CD8-positive, alpha-beta memory T cell (primary cell): ENCODE measurements at places on chromosomes 2 and 18. TPM values are rescaled to one million over a fixed set of nuclear protein-coding genes. Genes with fewer than 3 reads are reported as not detected.

Gene PSMA8
- total RNA-seq: 1.4 TPM

Gene HOXD1
- not detected for total RNA-seq

DNA sequence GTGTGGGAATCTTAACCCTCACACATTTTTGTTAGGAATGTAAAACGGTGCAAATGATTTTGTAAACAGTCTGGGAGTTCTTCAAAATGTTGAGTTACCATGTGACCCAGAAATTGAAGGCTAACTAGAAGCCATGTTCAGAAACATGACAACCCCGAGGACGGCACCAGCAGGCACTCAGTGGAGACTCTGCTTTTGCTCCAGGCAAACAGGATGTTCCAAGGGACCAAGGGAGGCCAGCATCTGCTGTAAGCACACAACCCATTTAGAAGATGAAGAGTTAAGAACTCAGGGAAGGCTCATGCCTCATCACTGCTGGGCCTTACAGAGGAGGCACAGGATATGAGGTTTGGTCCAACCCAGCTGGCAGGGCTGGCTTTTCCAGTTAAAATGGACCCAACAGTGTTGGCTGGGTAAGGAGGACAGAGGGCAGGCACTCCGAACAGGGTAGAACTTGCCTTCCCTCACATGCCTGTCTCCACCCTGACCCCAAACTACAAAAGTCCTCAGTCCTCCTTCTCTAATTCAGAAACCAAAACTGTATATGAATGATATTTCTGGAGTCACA lies 23.6 kb downstream of the PARD6G start:
- no peaks in the 10 kb centered on the region for H3K27me3 ChIP-seq
- DNase-seq: no peak
- no peak overlapping the region for H3K4me3 ChIP-seq

Gene KYNU
- total RNA-seq: not detected

Gene PLB1
- 0.39 TPM for total RNA-seq

Gene ABCG5
- total RNA-seq: not detected

GRCh38 chr2:177545143-177545542 lies 152.6 kb downstream of the AGPS start:
- H3K4me3 ChIP-seq: no peak overlapping the region
- H3K27ac ChIP-seq: no peak overlapping the region
- no peak for DNase-seq

GRCh38 chr2:237652854-237653253 lies 25.5 kb downstream of the LRRFIP1 start:
- no peak overlapping the region for H3K27ac ChIP-seq
- DNase-seq: no peak
- H3K27me3 ChIP-seq: peaks cover 9% of the 10 kb centered on the region
- no peak overlapping the region for H3K4me3 ChIP-seq

DNA sequence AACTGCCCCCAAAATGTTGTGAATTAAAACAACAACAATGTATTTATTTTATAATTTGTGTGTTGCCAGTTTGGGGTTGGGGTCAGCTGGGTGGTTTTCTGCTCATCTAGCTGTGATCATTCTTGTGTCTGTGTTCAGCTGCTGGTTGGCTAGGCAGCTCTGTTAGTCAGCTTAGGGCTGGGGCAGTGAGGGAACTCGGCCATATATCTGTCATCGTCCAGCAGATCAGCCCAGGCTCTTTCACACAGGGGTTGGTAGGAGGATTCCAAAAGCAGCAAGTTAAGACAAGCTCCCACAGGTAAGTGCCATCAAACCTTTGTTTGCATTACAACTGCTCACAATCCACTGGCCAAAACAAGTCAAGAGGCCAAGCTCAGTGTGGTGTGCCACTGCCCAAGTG lies 121.5 kb downstream of the LPIN1 start:
- peaks cover 7% of the 10 kb centered on the region for H3K4me1 ChIP-seq
- no peak overlapping the region for H3K4me3 ChIP-seq
- H3K27ac ChIP-seq: no peak overlapping the region
- H3K36me3 ChIP-seq: no peaks in the 10 kb centered on the region

Gene PTH2R
- not detected for total RNA-seq

GRCh38 chr18:31510319-31510718 lies 12.3 kb downstream of the DSG2 start:
- H3K27ac ChIP-seq: no peak overlapping the region
- DNase-seq: no peak
- no peaks in the 10 kb centered on the region for H3K4me1 ChIP-seq
- no peak overlapping the region for H3K4me3 ChIP-seq
- no peaks in the 10 kb centered on the region for H3K27me3 ChIP-seq
- H3K36me3 ChIP-seq: no peaks in the 10 kb centered on the region

DNA sequence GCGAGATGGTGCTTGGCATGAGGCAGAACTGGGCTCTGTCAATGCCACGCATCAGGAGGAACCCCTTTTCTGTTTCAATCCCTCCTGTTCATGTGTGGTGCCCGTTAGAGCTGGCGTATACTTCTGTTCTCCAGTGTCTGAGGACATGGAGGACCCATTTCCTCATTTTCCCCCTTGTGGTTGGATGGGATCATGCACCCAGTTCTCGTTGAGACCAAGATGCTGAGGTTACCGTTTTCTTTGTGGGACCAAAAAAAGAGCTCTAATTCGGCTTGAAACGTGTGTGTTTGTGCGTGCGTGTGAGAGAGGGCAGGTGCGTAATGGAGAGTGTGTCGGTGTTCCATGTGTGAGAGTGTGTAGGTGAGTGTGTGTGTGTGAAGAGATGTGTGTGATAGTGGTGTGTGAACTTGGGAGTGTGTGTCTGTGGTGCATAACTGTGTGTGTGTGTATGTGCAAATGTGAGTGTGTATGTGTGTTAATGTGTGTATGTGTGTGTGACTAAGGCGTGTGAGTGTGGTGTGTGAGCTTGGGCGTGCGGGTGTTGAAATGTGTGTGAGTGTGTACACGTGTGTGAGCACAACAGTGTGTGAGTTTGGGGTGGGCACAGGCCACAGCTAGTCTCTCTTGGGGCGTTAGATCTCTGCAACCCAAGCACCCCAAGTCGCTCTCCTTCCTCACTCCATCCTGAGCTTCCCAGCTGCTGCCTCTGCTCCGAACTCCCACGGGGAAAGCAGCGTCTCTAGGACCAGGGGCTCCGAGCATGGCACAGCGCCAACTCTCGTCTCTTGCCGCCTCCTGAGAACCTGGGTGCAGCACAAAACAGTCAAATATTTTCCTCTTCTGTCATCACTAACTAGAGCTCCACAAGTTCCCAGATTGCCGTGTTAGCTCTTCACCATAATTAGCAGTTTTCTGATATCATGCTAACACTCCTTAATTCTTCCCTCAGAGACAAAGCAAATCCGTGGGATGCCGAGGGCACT lies 75.8 kb downstream of the LONRF2 start:
- H3K27ac ChIP-seq: no peak overlapping the region
- H3K4me3 ChIP-seq: no peak overlapping the region
- H3K36me3 ChIP-seq: no peaks in the 10 kb centered on the region
- H3K4me1 ChIP-seq: no peaks in the 10 kb centered on the region

Gene GKN2
- total RNA-seq: not detected

DNA sequence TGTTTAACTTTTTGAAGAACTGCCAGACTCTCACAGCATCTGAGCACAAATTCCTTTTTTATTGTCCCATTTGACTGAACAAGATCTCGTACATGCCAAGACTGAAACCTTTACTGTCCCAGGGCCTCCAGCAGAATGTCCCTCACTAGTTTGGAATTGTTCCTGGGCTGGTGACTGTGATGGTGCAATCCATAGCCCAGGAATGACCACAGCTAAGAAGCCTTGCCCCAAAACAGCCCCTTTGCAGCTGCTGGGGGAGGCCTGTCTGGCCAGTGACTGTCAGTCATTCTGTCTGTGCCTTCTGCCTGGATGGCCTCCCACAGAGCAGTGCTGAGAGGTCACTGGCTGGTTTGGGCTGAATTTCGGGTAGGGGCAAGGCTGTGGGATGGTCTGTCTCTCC lies 184.5 kb upstream of the MSH6 start:
- H3K4me1 ChIP-seq: no peaks in the 10 kb centered on the region
- H3K27ac ChIP-seq: no peak overlapping the region
- DNase-seq: no peak
- H3K36me3 ChIP-seq: no peaks in the 10 kb centered on the region
- no peaks in the 10 kb centered on the region for H3K27me3 ChIP-seq

Gene LYG2
- not detected for total RNA-seq

Gene APLF
- 4.0 TPM for total RNA-seq

Gene LYPD6B
- total RNA-seq: not detected

DNA sequence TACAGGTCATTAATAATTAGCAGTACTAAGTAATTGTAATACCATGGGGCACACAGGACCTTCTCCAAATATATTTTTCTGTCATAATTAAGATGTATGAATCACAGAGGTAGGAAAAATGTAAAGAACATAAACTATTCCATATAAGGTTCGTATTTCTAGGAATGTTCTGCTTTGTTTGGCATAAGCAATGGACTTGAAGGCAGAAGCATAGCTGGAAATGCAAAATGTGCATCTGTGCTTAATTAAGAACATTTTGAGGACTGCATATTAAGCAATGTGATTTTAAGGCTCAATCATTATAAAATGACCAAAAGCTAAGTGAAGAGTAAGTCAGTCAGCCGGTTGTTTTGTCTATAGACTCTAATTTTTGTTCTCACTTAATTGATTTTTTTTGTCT lies 123.2 kb downstream of the RBM43 start:
- no peaks in the 10 kb centered on the region for H3K27me3 ChIP-seq
- H3K27ac ChIP-seq: no peak overlapping the region
- no peaks in the 10 kb centered on the region for H3K36me3 ChIP-seq
- H3K4me3 ChIP-seq: no peak overlapping the region

- H3K27me3 ChIP-seq: no peaks in the 10 kb centered on the region
- no peaks in the 10 kb centered on the region for H3K36me3 ChIP-seq
- no peak for DNase-seq
- H3K4me1 ChIP-seq: no peaks in the 10 kb centered on the region
These were observed 292.2 kb downstream of the NYAP2 start for GRCh38 chr2:225691711-225692110.

GRCh38 chr18:67916097-67916496 lies 399.6 kb upstream of the DSEL start:
- no peak overlapping the region for H3K4me3 ChIP-seq
- H3K27ac ChIP-seq: no peak overlapping the region
- no peaks in the 10 kb centered on the region for H3K27me3 ChIP-seq
- H3K36me3 ChIP-seq: no peaks in the 10 kb centered on the region
- H3K4me1 ChIP-seq: no peaks in the 10 kb centered on the region

DNA sequence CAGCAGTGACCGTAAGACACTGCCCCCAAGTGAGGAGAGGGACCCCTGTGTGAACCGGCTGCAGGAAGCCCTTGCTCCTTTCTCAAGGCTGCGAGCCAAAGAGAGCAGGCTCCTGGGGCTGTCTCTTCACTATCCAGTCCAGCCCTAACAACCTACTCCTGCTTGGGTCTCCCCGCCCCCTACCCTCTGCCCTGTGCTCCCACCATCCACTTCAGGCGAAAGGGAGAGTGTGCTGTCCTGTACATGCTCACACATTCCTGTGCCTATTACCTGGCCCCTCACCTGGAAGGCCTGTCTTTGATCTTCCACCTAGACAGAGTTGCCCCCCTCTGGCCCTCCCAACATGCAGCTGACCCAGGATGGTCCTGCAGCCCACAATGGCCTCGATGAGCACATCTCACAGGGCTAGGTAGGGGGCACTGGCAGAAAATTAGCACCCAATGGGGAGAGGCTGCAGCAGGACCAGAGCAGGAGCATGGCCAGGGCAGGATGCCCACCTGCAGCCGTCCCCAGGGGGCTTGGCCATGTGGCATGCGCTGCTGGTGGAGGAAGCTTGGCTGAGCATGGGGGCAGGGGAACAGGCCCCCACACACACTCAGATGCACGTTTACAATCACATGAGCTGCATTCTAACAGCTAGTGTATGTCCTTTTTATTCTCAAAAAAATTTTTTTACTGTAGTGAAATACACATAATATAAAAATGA lies 93.5 kb downstream of the POLR1A start:
- H3K27me3 ChIP-seq: no peaks in the 10 kb centered on the region
- H3K4me1 ChIP-seq: peaks cover 12% of the 10 kb centered on the region
- DNase-seq: no peak
- H3K4me3 ChIP-seq: no peak overlapping the region
- no peak overlapping the region for H3K27ac ChIP-seq

- peaks cover 7% of the 10 kb centered on the region for H3K36me3 ChIP-seq
- peak overlapping the region; percentile 26 for H3K4me3 ChIP-seq
- no peak overlapping the region for H3K27ac ChIP-seq
- peak; percentile 76 for DNase-seq
These were observed 84.1 kb upstream of the POMC start for GRCh38 chr2:25252291-25253152.

Gene MAP3K19
- not detected for total RNA-seq

DNA sequence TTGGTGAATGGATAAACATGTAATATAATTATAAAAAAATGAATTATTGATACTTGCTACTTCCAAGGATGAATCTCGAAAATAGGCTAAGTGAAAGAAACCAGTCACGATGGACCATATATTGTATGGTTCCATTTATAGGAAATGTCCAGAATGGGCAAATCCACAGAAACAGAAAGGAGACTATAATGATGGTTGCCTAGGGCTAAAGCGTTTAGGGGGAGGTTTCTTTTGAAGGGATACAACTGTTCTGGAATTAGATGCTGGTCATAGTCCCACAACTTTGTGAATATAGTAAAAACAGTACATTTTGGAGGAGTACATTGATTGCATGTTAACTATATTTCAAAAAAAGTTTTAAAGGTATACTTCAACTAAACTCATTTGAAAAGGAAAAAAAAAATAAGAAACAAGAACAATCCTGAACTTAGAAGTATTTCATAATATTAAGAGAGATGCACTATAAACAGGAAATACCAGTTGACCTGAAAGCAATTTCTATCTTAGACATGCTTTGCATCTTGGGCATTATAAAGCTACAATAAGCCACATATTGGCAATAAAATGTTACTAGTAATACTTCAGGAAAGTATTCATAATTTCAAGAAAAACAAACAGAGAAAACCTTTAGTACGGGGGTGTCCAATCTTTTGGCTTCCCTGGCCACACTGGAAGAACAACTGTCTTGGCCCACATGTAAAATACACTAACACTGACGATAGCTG lies 130.0 kb downstream of the C2orf74 start:
- H3K27ac ChIP-seq: no peak overlapping the region
- H3K4me3 ChIP-seq: no peak overlapping the region
- DNase-seq: no peak
- H3K36me3 ChIP-seq: peaks cover 9% of the 10 kb centered on the region
- no peaks in the 10 kb centered on the region for H3K27me3 ChIP-seq

DNA sequence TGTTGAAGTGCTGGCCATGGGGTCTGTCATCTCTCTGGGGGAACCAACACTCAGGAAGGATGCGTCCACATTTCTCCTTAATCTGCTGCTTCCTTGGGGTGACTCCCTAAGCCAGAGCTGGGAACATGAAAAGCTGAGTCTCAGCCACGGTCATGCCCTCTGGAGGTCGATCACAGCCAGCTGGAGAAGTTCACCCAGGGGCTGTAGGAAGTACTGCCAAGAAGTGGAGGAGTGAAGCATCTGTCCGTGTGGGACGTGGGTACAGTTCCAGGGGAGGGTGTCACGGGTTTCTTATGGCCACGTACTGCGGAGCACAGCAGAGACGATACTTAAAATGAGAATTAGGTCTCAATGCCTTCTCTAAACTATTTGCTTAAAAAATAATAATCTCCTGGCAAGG lies 42.4 kb upstream of the IGFBP2 start:
- no peaks in the 10 kb centered on the region for H3K27me3 ChIP-seq
- H3K36me3 ChIP-seq: no peaks in the 10 kb centered on the region
- H3K4me1 ChIP-seq: no peaks in the 10 kb centered on the region
- H3K27ac ChIP-seq: no peak overlapping the region
